ENCODE measurements at places on chromosomes 5 and 9.

DNA sequence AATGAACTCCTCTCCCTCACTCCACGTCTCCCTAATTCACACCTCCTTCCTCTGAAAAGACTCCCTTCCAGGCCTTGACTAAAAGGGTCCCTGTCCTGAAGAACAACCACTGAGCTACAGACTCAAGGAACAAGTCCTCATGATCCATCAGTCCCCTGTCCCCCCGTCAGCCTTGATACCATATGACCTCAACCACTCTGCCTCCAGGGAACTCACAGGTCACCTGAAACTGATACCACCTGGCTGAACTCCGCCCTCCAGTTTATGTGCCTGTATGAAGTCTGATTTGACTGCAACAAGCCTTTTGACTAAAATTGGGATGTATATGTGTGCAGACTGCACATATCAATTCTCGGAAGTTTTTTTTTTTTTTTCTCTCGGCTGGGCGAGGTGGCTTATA, 88.7 kb downstream of the UGCG start:
- DNase-seq, result no peak

GRCh38 chr5:146690880-146691355, 174.9 kb upstream of the GPR151 start:
- DNase-seq, result no peak

GRCh38 chr9:93137362-93137761, 3.3 kb upstream of the NINJ1 start:
- no peak for DNase-seq

DNA sequence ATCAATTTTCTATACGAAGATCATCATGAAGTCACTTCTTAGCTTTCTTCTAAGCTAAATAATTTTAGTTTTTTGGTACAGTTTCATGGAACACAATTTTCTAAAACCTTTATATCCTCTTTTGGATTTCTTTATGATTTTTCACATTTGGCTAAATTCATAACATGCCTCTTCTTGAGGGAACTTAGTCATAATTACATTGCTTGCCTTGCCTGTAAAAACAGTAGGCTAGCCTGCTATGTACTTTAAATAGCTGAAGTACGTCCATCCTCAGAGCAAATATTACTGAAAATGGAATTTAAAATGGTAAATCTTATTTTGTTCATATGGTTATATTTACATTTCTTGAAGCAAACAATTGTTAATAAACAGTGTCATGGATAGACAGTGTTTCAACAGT, 225.0 kb downstream of the VPS13A start:
- no peak for DNase-seq

DNA sequence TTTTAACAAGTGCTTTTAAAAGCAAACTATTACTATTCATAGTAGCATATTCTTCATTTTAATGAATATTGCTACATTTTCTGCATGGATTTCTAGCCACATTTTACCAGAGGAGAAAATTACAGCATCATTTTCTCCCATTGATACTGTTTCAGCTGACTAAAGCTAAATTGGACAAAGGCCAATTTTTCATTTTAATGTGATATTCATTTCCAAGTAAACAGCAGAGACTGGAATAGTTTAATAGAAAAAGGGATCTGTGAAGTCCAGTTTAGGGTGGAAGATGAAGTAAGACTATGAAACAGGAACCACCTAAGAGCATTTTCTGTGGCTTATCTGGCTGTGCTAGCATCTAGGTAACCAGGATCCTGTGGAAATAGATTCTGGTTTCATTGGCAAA, 128.1 kb downstream of the GIN1 start:
- DNase-seq, result no peak

- no peak for DNase-seq
These were observed 76.4 kb upstream of the PRSS3 start for GRCh38 chr9:33718987-33719386.

- no peak for DNase-seq
These were observed 269.3 kb downstream of the DMRT2 start for GRCh38 chr9:1319436-1319835.

DNA sequence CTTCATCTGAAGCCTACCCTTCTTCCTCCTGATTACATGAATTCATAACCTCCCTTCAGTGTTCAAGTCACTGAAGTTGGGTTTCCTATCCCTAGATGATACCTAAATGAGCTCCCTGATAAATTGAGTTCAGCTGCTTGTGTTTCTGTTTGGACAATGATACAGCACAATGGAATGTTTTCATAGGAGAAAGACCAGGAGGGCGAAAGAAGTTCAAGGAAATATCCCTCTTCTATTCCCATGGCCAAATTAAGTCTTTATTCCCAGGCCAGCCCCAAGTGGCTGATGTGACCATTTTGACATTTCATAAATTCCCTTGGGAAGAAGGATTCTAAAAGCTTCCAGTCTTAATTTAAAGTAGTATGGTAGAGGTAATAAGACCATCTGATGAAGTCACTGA, 555.8 kb upstream of the CLINT1 start:
- DNase-seq, result no peak

- no peak for DNase-seq
These were observed 597.7 kb downstream of the CCDC171 start for GRCh38 chr9:16150501-16150900.

DNA sequence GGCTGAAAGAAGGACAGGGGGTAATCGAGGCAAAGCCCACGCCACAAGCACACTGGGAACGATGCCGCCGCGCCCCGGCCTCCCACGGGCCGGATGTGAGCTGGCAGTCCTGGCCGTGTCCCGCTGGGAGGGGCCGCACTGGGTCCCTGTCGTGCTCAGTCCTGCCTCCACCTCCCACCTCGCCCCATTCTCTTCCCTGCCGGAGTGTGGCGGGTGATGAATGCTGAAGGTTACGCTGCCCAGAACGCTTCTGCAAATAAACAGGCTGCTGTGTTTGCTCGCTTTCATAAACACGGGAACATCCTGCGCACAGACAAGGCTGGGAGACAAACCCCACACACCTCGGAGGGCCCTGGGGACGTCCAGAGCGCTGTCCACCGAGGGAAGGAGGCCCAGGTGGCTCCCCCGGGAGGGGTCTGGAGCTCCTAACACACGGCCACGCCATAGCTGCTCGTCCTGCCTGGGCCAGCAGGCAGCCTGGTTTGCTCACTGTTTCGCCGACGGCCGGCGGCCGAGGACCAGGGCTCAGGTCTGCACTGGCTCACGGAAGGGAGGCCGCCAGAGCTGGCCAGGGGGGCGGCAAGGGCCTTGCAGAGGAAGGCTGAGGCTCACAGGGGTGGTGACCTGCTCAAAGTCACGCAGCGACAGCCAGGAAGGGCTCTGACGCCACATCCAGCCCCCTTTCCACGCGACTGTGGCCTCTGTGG, 2.3 kb downstream of the DNLZ start:
- no peak for DNase-seq

GRCh38 chr5:145465474-145466263, 369.5 kb downstream of the PRELID2 start:
- no peak for DNase-seq

DNA sequence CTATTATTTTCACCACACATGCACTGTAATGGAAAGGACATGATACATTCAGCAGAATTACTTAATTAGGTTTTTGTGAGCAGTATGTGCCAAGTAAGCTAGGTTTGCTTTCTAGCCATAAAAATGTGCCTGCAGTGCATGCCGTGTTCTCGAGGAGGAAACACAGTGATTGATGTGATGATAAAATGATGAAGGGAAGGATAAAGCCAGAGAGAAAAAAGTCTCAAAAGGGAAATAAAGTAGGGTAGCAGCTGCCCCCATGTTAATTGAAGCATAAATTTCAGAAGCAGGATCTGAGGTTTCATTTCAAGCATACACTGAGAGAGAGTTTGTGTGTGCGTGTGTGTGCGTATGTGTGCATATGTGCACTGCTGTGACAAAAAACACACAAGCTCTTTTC, 714.2 kb upstream of the C9orf72 start:
- DNase-seq, result no peak

- DNase-seq, result peak; percentile 27
These were observed 3.4 kb downstream of the CLINT1 start for GRCh38 chr5:157855404-157855994.

DNA sequence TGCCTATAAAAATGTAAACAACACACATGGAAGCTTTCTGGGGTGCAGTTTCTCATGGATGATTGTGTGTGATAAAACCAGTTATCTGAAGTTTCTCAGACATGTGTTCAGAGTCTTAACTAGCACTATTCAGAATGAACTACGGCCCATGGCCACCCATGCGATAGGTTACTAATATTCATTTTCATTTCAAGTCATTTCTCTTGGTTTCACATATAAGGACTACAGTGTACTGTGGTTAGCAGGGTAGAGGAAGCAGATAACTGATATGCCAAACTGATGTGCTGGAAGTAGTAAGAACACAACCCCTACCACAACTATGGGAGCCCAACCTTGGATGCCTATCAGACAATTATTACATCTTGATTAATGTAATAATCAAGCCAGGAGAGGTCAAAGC, 372.1 kb downstream of the DTWD2 start:
- DNase-seq, result no peak

DNA sequence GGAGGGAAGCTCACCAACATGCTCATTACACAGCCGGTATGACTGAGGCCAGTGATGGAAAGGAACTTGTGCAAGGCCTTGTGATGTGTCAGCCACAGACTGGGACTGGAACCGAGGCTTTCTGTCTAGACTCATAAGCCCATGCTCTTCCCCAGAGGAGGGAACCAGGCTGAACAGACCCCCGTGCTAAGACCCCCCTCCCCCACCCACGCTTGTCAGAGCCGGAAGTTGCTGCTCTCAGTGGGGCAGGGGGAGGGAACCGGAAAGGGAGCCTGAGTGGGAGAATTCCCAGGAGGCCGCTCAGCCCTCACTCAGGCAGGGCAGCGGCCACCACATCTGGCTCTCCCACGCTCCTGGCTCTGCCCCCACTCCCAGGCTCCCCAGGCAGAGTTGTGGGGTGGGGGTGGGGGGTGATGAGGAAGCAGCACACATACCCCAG, 4.1 kb upstream of the PDGFRB start:
- no peak for DNase-seq

GRCh38 chr5:157657516-157657915, 5.3 kb upstream of the SOX30 start:
- DNase-seq, result no peak

- DNase-seq, result no peak
These were observed 57.0 kb upstream of the RNF180 start for GRCh38 chr5:64108674-64109073.

DNA sequence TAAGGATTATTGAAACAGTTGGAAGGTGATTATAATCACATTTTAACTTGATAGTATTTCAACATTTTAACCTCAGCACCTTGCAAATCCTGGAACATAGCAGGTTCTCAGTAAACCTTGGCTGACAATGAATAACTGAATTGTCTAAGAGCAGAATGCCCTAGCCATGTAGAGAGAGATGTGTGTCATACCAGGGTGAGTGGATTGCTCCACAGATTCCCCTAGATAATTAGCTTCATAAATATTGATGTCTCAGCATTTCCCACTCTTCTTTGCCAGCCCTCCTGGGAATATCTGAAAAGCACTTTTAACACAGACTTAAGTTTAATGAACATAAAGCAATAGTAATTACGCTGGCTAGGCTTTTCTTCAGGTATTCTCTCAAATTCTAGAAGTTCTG, 363.5 kb downstream of the MAN2A1 start:
- no peak for DNase-seq

DNA sequence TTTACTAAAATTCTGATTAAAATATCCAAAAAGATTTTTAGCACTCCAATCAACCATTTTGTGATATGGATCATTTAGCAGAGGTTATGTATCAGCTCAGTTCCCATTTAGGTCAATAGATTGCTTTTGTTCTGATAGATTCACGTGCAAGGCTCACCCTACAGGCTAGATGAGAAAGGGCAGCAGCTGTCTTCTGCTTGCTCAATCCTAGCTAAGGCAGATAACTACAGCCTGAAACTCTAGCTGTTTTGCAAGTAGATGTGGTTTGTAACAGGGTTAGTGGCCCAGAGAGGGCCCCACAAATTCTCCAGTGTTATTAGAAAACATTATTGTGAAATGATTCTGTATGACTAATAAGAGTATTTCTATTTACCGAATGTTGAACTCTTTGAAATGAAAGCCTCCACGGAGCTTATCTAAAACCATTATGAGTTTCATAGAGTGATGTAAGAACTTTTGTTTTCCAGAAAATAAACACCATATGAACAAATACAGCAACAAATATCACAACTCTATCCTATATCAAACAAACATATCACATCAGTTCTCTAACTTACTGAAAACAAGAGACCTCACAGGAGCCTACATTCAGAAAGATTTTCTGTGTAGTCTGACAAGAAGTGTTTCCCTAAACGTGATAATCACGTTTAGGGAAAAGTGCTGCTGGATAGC, 841.9 kb upstream of the ACO1 start:
- DNase-seq, result no peak

DNA sequence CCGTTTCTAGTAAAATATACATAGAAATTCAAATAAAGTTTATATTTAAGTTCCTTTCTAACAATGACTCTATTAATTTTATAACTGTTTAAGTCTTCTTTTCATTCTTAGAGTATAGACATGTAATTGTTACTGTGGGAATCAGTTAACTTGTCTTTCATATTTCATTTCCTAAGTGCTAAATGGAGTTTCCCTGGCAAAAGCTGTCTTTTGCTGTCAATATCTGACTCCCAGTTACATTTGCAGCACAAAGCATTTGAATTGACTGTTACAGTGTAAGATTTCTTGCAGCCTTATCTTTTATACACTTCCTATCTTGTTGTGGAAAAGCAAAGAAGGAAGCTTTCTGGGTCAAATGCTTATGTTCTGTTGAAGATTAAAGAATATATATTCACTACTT, 1026.3 kb downstream of the CDH9 start:
- DNase-seq, result no peak

DNA sequence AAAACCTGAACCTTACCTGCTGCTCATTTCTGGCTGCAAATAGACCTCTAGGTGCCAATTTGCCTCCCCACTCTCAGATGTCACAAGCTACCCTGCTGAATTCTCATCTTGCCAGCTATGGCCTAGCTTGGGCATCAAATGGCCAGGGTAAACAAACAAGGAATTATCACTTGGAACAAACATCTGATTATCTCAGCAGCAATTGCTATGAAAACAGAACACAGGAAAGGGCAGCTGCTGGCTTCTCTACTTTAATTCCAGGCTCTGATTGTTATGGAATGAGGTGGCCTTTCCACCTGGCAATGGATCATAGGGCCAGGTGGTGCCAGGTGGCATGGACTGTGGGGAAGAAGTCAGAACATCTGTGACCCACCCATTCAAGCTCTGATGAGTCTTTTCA, 505.1 kb downstream of the TLR4 start:
- DNase-seq, result no peak

DNA sequence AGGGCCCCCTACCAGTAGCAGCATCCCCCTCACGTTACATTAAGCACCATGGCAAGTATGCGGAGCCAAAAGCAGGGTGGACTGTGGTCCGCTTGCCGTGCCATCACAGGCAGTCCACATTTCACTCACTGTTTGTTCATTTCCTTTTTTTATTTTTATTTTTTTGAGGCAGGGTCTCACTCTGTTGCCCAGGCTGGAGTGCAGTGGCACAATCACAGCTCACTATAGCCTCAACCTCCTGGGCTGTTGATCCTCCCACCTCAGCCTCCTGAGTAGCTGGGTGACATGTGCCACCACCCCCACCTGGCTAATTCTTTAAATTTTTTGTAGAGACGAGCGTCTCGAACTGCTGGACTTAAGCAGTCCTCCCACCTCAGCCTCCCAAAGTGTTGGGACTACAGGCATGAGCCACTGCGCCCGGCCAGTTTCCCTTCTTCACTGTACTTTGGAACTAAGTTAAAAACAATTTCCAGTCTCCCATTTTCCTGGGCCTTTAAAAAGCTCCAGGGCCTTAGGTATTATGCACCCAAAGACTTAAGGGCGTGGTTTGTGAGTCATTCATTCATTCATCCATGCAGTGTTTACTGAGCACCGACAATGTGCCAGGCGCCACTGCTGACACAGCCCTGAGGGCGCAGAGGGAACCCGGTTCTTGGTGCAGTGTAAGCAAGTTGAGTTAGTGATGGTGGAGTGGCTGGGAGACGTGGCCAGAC, 19.9 kb downstream of the PRRX2 start:
- no peak for DNase-seq

All from activated T-cell treated with anti-CD3 and anti-CD28 coated beads, Interleukin-2, amount 50 U/mL, for 1 hour (primary cell).